Calu3 (cell line): ENCODE measurements at places on chromosomes 7 and 10. TPM values are rescaled to one million over a fixed set of nuclear protein-coding genes. Genes with fewer than 3 reads are reported as not detected.
A peak's percentile ranks its signal among the peaks of the same experiment; 100 is the strongest.

DNA sequence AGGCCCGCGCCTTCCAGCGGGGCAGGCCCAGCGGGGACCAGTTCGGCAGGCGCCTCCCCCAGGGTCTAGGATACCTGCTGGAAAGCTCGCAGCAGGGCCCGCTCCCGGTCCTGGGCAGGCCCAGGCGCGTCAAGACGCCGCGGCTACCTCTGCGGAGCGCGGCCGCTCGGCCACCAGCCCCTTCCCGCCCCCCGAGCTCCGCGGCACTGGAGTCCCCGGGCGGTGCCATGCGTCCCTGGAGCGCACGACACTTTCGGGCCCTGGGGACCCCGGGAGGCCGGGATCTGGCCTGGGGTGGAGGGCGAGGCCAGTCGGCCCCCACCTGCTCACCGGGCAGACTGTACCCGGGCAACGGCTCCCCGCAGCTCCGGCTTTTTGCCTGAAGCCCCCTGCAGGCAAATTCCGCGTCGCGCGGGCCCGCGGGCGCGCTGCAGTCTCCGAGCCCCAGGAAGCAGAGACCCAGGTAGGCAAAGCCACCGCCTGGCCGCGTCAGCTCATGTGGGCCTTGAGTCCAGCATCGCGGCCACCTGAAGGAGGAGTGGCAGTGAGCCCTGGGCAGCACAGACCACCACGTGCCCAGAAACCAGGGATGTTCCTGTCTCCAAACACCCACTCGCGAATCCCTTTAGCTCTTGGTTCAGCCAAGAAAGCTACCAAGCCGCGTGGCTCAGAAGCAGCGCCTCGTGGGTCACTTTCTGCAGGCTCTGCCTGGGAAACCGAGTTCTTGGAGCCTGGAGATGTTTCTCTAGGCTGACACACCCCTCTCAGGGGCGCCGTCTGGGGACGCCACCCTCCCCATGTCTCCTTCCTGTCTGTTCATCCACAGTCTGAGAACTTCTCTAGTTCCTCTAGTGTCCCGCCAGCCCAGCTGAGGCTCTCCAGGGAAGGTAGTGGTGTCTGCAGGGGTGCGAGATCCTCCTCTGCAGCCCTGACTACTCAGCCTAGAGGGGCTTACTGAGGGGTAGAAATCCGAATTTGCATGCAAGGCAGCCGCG is 46.1 kb upstream of the APBB1IP start:
- DNase-seq = no peak

DNA sequence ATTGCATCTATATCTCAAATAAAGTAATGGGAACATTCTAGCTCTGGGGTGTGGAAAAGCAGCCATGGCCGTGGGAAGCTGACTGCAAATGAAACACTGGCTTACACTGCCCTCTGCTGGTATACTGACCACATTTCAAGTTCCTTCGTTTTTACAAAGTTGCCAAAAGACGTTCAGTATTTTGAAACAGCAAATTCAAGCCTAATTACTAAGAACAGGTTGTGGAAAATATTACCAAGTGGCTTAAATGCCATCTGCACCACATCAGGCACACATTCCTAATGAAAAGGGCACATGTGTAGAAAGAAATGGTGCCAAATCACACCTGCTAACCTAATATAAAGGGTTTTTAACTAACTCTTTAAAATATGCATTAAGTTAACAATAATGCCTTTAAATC is 83.9 kb downstream of the JAZF1 start:
- peak; percentile 68 for DNase-seq

DNA sequence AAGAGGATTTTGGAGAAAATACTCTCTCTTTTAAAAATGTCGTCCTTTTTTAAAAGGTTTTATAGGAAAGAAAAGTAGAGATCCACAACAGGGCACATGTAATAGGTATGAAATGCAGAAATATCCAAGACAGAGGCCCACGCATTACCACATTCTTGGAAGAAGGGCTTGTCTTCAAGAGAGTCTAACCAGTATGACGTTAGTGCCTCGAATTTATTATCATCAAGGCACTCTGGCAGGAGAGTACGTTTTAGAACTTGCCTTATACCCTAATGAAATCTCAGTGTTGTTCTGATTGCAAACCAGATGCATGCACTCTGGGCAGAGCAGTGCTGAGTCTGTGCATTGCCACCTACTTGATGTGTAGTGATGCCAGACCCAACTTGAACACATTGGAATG is 342.6 kb upstream of the NFE2L3 start:
- DNase-seq = no peak

The SLC26A3 gene
- not detected in 2 replicates for total RNA-seq

GRCh38 chr7:150322114-150322832 is 882 bp upstream of the LRRC61 start:
- DNase-seq = no peak

The CRYGN gene
- total RNA-seq = not detected in 2 replicates

GRCh38 chr7:27180431-27181420 is 4.3 kb downstream of the HOXA11 start:
- no peak for DNase-seq

- DNase-seq = no peak
Measured at GRCh38 chr10:88271761-88272543, 311.2 kb downstream of the RNLS start.

DNA sequence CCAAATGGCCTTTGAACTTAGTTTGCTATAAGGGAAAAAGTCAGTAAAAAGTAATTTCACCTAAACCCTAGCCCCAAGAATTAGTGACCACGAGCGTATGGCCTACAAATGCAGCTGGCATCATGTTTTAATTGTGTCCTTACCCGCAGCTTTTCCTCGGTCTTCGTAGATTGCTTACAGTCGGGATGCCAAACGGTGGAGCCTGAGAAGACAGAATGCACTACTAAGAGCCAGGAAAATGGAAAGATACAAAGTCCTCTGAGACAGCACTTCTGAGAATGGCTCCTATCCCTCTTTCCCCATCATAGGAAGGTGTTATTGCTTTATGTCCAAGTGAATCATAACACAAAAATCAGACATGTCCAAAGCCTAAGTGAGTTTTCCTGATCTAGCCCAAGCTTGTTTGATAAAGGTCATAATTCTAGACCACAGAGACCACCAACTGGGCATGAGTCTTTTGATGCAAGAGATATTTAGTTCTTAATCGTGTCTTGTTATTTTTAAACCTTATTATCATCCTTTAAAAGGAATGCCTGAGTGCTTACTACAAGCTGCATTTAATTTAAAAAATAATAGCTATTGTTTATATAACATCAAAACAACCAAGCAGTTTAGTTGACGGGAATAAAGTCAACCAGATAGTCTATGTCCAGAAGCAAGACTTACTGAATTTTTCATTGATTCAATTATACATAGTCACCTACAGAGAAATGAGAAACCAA is 83.7 kb upstream of the AFAP1L2 start:
- no peak for DNase-seq

DNA sequence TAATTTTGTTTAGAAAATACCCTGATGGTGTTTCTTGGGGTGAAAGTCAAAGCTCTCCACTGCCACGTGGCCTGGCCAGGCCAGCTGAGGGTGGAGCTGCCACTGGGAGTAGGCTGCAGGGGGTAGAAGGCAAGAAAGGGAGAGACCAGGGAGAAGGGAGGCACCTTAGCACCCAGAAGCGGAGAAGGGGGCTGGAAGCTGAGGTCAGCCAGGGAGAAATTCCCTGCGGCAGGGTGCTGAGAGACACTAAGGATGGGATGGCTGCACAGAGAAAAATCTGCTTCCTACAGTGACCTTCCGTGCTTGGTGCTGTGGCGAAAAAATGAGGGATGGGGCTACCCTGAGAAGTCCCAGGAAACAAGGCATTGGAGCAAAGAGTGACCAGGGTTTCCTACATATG is 143.7 kb downstream of the SLIT1 start:
- no peak for DNase-seq

GRCh38 chr7:24721481-24722001 is 35.7 kb downstream of the GSDME start:
- peak; percentile 43 for DNase-seq

DNA sequence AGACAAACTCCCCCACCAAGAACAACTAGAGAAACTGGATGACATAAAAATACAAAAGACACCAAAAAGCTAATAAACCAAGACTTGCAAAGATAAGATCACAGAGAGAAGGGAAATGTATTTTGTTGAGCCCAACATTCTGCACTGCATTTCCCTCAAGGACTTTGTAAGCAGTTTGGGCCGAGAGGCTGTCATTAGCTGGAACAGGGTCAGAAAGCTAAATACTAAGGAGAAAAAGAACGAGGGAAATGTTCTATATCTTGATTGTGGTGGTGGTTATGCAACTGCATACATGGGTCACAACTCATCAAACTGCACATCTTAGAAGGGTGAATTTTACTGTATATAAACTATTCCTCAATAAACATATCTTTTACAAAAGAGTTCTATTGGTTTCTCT is 315.0 kb downstream of the IPMK start:
- DNase-seq = no peak

GRCh38 chr10:99450156-99450555 is 19.7 kb upstream of the GOT1 start:
- DNase-seq = no peak

The SH2B2 gene
- total RNA-seq = 2.7 and 3.7 TPM in 2 replicates
